ENCODE measurements at places on chromosomes 7 and 10.

DNA sequence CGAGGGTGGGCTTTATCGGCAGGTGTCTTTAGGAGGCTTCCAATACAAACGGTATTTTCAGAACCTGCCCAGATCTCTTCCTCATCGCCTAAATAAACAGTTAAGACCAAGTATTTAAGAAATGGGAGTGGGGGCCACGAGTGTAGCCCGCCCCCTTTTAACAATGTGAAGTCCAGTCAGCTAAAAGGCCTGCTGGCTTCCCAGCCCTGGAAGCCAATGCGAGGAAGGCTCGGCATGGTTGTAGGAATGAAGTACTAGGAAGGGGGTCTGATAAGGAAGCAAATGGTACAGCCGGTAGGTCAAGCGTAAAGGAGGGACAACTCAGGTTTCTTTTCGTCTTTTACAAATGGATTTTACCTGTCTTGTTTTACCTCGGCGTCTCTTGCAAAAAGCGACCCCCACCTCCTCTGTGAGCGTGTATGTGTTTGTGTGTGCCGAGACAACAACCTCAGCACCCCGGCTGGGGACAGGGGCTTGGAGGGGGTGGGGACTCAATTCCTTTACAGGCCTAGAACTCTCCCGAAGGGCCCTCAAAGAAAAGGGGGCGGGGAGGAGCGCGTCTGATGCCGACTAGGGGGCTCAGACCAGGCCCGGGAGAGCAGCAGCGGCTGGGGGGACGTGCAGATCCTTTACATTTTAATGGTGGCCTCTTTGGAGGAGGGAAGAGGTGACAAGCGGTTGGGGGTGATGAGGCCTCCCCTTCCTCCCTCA lies 147.6 kb downstream of the GPR85 start:
- DNase-seq = no peak

GRCh38 chr10:121085367-121085766 lies 234.2 kb downstream of the WDR11 start:
- DNase-seq = no peak

- no peak for DNase-seq
Measured at GRCh38 chr7:108525327-108525984, 479 bp downstream of the PNPLA8 start.

- no peak for DNase-seq
Measured at GRCh38 chr7:43655584-43655983, 72.7 kb downstream of the STK17A start.

DNA sequence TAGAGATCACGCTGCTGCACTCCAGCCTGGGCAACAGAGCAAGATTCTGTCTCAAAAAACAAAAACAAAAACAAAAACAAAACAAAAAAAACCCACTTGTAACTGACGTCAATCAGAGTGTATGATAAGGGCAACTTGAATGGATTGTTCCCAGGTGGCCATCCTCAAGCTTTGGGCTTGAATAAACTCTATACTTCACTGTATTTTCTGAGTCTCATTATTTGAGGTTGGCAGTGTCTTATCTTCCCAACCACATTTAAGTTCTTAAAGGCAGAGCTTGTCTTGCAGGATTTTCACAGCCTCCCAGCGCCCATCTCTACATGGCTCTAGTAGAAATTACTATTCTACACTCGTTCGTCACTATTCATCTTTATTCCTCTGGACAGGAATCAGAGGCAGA lies 5.1 kb upstream of the OAT start:
- no peak for DNase-seq

- DNase-seq = no peak
Measured at GRCh38 chr10:77297393-77297739, 340.2 kb downstream of the KCNMA1 start.

- no peak for DNase-seq
Measured at GRCh38 chr7:129670656-129671055, 59.1 kb downstream of the NRF1 start.

DNA sequence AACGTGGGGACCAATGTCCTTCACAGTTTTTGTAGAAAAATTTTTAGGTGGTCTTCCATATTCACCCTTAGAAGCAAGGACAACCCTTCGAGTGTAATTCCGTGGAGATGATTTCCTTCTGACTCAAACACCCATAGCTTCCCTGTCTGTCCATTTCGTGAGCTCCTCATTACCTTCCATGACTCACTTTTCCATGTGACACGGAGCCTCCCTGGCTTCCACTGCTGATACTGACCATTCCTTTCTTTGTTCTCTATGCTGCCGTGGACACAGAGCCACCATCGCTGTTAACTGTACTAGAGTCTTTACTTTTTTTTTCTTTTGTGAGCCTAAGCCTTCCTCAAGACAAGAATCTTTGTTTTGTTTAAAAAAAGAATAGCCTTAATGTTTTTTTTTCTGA lies 12.5 kb upstream of the ARMS2 start:
- DNase-seq = no peak

GRCh38 chr7:69883399-69883891 lies 285.2 kb downstream of the AUTS2 start:
- DNase-seq = no peak

- DNase-seq = no peak
Measured at GRCh38 chr10:70528741-70529362, 50.3 kb downstream of the PALD1 start.

- peak; percentile 7 for DNase-seq
Measured at GRCh38 chr7:129989466-129989865, 36.7 kb upstream of the UBE2H start.

- DNase-seq = peak; percentile 56
Measured at GRCh38 chr7:43648473-43649406, 65.8 kb downstream of the STK17A start.

DNA sequence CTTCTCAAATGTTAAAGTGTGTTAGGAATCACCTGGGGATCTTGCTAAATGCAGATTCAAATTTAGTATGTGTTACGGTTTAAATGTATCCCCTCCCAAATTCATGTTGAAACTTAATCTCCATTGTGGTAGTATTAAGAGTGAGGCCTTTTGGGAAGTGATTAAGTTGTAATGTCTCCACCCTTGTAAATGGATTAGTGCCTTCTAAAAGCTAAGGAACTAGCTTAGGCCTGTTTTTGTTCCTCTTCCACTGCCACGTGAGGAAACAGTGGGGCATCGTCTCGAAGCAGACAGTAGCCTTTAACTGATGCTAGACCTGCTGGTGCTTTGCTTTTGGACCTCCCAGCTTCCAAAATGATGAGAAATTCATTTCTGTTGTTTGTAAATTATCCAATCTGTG lies 52.3 kb upstream of the SEMA3D start:
- DNase-seq = no peak

- DNase-seq = no peak
Measured at GRCh38 chr7:69309601-69310000, 288.7 kb upstream of the AUTS2 start.

GRCh38 chr10:37844644-37845043 lies 12.8 kb downstream of the ZNF248 start:
- no peak for DNase-seq

- DNase-seq = no peak
Measured at GRCh38 chr10:94546049-94546900, 687 bp downstream of the HELLS start.

DNA sequence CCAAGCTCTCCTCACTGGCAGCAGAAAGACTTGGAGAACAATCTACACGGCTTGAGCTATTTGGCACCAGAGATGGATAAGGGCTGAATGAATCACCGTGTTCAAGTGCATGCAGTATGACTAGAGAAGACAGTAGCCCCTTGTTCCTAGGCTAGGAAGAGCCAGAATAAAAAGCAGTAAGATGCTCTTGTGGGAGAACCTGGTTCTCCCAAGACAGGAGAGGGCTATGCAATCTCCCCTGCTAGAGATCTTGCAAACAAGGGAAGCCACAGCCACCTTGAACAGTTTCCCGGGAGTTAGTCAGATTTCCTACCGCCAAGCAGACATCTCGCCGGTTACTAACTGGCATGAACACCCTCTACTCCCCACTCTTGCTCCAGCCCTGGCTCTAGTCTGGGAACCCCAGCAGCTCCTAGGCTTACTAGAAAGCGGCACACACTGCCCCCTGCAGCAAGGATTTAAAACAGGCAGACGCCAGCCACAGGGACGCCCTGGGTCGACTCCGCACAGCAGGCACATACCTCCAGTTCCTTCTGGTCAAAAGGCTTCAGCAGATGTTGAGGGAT lies 107.3 kb downstream of the SMURF1 start:
- no peak for DNase-seq

DNA sequence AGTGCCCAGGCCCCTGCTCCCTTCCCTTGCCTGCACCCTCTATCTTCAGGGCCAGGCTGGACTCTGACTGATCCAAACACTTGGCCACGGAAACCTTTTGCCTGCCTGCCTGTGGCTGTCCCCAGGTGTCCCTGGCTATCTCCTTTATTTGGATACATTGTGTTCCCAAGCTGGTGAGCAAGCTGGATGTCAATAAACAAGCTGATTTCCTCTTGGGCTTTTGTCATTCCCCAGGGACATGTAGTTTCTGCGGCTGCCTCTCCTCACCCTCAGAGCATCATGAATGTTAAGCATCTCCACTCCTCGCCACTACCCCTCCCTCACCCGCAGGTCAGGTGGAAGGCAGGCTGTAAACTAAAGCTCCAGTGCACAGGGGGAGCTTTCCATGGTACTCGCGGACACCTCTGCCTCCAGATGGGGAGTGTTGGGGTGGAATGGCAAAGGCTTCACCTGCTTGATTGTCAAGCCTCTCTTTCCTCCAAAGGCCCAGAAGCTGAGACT lies 6.9 kb downstream of the GHRHR start:
- DNase-seq = no peak

DNA sequence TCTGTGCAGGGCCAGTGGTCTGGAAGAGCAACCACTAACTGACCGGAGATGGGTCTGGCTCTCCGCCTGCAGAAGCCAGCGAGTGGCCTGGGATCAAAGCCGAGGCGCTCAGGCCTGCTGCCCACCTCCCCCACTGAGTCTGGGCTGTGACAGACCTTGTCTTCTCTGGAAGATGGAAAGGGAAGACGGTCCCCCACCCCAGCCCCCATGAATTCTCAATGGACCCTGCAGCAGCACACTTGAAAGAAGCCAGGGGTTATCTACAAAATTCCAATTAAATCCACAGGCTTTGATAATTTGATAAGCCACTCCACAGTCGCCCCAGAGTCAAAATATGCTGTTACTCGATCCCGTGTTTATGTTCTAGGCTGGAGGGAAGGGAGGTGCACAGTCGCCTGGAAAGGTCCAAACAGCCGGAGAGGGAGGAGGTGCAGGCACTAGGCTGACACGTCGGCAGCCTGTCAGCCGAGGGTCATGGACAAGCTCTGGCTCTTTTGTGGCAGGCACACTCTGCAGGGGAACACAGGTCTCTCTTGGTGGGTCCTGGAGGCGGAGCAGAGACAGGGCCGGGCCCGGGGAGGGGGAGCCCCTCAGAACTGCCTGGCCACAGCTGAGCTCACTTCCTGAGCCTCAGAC lies 134.9 kb downstream of the SH3PXD2A start:
- no peak for DNase-seq

DNA sequence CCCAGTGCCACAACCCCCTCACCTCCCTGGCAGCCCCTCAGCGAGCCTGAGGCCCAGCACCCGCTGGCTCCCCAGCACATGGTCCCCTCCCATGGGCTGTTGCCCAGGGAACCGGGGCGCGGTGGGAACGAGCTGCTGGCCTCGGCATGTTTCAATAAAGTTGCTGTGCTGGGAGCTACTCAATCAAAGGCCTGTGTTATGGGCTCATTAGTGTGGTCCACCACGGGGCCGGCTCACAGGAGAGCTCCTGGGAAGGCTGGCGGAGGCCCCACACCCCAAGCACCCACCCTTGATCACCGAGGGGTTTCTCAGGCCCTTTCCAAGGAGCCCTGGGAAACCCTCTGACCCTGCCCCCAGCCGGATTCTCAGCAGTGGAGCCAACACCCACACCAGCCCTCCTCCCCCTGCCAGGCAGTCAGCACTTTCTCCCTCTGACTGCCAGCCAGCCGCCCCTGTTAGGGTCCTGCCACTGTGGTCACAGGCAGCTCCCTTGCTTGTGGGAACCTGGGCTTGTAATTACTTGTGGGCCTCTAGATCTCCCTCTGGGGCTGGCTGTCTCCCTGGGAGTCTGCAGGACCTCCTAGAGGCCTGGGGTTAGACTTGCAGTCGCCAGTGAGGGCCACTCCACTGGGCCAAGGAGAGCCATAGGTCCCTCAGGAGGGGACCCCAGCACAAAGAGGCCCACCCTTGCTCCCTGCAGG lies 24.8 kb upstream of the TRIM8 start:
- no peak for DNase-seq

- no peak for DNase-seq
Measured at GRCh38 chr7:127047521-127047920, 205.2 kb downstream of the GRM8 start.

GRCh38 chr10:61791216-61791615 lies 110.3 kb upstream of the ARID5B start:
- no peak for DNase-seq

DNA sequence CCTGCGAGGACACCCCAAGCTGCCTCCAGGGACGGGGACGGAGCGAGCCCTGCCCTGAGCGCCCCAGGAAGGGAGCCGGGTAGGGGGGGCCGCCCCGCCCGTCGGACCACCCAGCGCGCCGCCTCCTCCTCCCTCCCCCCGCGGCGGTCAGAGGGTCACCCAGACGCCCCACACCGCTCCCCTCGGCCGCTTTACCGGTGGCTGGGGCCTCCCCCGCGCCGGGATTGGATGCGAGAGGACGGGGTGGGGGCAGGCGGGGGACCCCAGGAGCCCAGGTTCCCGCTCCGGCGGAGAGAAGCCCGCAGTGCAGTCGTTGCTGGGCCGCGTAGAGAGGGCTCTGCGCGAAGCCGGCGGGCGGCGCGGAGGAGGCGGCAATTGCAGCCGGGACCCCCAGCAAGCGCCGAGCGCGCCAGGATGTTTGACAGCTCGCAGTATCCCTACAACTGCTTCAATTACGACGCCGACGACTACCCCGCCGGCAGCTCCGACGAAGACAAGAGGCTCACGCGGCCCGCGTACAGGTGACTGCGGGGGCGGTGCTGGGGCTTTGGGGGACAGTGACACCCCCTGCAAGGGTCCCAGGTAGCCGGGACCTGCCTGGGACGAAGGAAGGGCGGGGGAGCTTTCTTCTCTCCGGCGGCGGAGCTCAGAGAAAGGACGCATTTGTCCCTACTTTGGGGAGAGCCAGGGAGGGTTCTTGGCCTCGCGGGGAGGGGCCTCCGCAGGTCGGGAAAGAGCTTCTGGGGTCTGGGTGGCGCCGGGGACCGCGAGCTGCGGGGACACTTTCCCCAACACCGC lies at the start of gene FOXL3:
Gene FOXL3 (plus strand): TSS at position 415 of the 798 bp plus-strand sequence. CDS start 0 bp downstream, at position 415.
- no peak for DNase-seq

DNA sequence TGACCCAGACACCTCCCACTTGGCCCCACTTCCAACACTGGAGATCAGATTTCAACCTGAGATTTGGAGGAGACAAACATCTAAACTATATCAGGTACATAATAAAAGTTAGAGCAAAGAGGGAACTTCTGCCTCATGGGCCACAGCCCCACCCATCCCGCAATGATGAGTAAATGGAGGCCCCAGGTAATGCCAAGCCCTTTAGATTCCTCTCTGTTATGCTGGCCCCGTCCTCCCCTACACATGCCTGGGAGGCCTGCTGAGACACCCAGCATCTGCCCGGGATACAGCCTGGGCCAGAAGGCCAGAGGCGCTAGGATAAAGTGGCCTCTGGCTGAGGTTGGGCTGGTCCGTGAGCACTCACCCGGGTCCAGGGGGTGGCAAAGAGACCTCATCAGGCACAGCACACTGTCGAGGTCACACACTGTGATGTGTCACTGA lies 185.5 kb upstream of the SH2B2 start:
- DNase-seq = no peak

- no peak for DNase-seq
Measured at GRCh38 chr7:34198231-34198641, 292.9 kb downstream of the BMPER start.

- DNase-seq = no peak
Measured at GRCh38 chr10:91762878-91763277, 35.3 kb upstream of the TNKS2 start.

Data from activated CD4-positive, alpha-beta T cell treated with anti-CD3 and anti-CD28 coated beads for 4 hours (primary cell).